H4 (cell line): ENCODE measurements at places on chromosomes 6 and 20. TPM values are rescaled to one million over a fixed set of nuclear protein-coding genes. Genes with fewer than 3 reads are reported as not detected.

- no peak for DNase-seq
These were observed 114.3 kb upstream of the DST start for GRCh38 chr6:56756791-56757587.

ADGRF5 gene
- total RNA-seq, result not detected in 2 replicates

KCNB1 gene
- 0.02 TPM in 1 of 2 replicates, not detected in the other for total RNA-seq

GRCh38 chr6:20338156-20338555, 63.5 kb upstream of the E2F3 start:
- DNase-seq, result peak; percentile 39

FAM83B gene
- not detected in 2 replicates for total RNA-seq

DNA sequence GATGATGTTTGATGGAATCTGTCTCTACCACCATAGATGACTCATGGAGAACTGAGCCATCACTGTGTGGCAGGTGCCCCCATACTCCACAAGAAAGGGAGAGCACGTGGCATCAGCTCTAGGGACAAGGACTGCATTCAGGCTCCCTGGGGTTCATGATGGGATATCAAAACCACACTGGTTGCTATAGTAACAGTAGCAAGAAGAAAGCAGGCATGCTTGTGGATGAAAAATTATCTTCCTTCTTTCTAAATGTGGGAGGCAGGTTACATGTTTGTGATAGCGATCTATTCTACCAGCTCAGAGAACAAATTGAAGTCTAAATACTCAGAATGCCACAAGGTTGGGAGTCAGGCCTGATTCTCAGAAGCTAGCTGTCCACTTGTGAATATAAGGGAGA, 224.2 kb downstream of the ARHGAP18 start:
- DNase-seq, result no peak

GRCh38 chr6:144710207-144710606, 425.1 kb downstream of the UTRN start:
- DNase-seq, result peak; percentile 23

GRCh38 chr20:22582964-22583772, 1.2 kb downstream of the FOXA2 start:
- no peak for DNase-seq

DNA sequence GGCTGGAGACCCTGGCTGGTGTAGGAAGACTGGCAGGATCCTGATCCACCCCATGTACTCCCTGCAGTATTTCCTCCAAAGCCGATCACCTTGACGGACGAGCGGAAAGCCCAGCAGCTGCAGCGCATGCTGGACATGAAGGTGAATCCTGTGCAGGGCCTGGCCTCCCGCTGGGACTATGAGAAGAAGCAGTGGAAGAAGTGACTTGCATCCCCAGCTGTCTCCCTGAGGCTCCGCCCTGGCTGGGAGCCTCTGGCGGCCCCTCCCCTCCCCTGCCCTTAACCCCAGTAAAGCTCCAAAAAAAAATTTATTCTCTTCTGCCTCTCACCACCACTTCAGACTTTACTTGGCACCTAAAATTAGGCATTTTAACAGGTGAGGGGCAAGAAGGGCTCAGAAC, 7.0 kb downstream of the COX4I2 start:
- DNase-seq, result no peak

ZC3H12D gene
- 0.10 and 0.17 TPM in 2 replicates for total RNA-seq

DNA sequence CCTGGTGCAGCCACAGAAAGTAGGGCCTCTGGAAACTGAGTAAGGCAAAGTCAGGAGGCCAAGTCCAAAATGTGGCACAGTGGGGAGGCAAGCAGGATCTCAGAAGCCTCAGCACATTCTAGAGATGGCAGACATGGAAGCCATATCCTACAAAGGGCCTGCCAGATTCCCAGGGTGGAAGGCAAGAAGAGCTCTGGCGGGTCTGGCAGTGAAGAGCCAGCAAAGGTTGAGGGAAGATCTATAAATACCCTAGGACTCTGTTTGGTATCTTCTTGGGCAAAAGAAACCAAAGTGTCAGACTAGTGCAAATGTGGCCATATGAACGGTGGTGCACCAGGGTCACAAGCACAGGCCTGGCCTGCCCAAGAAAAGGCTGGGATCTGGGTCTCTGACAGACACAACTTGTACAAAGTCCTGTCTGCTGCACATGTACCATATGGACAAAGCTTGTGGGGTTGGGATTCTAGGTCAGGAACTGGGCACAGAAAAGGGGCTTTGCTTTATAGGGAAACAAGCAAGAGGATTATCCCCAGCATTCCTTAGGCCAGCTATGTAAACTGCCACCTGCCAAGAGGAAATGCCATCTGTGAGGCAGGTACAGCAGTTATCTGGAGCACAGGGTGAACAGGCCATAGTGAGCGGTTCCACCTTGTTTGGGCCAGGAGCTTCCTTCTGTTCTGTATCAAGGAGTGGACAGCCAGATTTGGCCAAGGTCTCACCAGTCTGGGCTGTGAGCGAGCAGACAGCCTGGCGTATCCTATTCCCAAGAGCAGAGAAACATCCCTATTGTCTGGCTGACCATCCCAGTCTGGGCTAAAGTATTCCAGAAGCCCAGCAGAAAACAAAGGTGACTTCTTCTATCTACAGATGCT, 36.3 kb upstream of the SLC4A11 start:
- DNase-seq, result no peak

DNA sequence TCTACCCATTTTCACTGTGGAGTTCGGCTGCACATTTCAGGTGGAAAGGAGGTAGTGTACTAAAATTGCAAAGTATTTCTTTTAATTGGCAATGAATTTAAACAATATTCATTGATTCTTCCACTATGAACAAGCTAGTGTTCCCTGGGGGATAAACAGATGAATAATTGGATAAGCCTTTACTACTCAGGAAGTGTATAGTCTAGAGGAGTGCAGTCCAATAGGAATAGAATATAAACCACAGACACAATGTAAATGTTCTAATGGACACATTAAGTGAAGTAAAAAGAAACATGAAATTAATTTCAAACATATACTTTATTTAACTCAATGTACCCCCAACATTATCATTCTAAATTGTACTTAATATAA, 28.7 kb downstream of the SGK1 start:
- DNase-seq, result no peak

DNA sequence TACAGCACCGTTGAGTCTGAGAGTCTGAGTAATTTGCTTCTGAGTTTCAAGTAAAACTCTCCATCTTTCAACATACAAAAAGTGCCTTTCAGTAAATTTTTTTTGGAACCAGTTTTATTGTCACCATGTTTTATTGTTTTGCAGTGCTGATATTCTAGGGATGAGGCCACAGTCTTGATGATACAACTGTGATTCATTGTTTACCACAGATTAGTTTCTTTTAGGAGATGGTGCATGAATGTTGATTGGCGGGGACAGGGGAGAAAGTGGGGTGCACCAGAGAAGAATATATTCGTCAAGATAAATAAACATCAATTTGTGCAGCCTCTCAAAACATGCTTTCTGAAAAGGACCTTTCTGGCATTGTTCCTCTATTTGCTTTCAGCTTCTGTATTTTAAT, 109.0 kb downstream of the MCHR2 start:
- DNase-seq, result no peak

GRCh38 chr6:102398788-102399390, 1005.4 kb downstream of the GRIK2 start:
- DNase-seq, result no peak

HDGFL1 gene
- not detected in 2 replicates for total RNA-seq

DNA sequence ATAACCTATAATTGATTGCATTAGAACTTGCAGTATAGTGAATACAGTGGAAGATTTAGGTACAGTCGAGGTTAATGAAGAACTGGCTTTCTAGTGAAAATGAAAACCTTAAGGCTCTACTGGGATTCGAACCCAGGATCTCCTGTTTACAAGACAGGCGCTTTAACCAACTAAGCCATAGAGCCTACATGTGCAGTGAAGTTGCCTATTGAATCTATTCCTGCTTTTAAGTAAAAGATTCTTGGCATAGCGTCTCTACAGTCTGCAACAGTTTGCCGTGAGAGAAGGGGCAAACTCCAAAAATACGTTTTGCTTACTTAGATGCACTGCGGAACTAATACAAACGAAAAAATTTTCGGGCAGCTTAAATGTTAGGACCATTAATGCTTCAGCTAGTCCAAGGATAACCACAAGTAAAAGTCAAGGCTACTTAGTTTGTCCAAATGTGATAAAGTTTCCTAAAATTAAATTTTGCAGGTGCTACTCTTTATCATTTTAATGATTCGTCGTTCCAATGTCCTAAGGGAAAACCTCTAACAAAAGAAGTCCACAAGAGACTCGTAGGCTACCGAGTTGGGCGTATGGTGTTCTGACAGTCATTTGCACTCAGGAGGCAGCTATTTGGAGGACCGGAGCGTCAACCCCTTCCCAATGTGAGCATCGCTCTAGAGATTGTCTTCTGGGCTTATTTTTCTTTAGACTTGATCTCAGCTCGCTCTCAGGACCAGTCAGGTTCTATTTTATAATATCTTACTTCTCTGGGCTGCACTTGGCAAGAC, 31.3 kb upstream of the ZSCAN23 start:
- DNase-seq, result peak; percentile 78

- DNase-seq, result peak; percentile 65
These were observed 636 bp upstream of the EEF1A1 start for GRCh38 chr6:73521351-73521985.

SRSF12 gene
- not detected in 2 replicates for total RNA-seq

- DNase-seq, result no peak
These were observed 264.5 kb downstream of the EYA4 start for GRCh38 chr6:133505681-133506080.

GRCh38 chr6:152984513-152984872, 1.7 kb upstream of the FBXO5 start:
- DNase-seq, result no peak

DNA sequence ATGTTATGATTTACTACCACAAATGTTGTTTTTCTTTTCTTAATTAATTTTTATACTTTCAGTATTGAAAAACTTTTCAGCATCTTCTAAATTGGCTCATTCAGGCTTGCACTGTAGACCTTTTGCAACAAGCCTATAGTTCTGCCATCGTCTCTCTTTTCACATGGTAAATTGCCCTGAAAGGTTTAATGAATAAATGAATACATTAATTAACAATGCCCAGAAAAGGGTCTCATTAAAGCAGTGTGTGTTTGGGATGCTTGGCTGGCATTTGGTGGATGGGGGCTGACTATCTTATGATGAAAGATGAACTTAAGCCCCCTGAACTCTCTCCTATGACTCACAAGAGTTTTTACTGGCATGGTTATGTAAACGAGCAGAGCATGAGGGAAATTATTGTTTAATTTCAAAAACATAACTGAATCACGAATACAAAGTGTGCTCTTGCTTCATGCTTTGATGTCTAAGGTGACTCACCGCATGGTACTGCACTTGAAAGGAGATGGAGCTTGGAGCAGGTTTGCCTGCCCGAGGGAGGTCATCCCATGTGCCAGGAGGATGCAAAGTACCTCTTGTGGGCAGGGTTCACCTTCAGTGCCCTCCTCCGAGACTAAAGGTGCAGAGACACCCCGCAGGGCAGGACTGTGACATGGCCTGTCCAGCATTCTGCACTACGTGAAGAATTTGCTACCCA, 13.8 kb upstream of the PCK1 start:
- no peak for DNase-seq

STK38 gene
- 14.7 and 21.9 TPM in 2 replicates for total RNA-seq

- DNase-seq, result no peak
These were observed 49.8 kb downstream of the SPATA2 start for GRCh38 chr20:49865559-49865958.

DNA sequence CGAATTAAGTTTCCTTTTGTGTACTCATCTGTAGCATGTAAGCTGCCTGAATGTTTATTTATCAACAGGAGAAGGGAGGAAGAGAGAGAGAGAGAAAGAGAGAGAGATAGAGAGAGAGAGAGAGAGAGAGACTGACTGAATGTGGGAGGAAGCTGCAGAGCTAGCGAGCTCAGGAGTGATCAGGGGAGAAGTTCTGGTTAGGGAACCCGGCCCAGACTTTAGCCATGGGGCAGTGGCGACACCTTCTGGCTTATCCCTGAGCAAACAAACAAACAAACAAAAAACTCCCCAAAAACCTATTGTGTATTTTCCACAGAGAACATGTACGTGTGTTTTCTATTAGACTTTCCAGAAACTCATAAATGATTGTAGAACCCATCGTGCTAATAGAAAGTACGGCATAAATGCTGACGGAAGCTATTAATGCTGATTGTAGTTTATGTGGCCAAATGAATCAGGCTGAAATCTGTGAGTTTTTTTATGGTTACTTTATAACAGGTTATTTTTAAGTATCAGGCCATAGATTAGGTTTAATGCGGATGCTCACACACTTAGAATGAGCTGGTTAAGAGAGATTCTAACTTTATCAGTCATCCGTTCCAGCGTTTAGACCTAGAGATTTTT, 92.8 kb downstream of the CLIC5 start:
- DNase-seq, result peak; percentile 89

GRCh38 chr20:15916623-15917022, 656.6 kb downstream of the KIF16B start:
- DNase-seq, result peak; percentile 47

MLN gene
- not detected in 2 replicates for total RNA-seq

DNA sequence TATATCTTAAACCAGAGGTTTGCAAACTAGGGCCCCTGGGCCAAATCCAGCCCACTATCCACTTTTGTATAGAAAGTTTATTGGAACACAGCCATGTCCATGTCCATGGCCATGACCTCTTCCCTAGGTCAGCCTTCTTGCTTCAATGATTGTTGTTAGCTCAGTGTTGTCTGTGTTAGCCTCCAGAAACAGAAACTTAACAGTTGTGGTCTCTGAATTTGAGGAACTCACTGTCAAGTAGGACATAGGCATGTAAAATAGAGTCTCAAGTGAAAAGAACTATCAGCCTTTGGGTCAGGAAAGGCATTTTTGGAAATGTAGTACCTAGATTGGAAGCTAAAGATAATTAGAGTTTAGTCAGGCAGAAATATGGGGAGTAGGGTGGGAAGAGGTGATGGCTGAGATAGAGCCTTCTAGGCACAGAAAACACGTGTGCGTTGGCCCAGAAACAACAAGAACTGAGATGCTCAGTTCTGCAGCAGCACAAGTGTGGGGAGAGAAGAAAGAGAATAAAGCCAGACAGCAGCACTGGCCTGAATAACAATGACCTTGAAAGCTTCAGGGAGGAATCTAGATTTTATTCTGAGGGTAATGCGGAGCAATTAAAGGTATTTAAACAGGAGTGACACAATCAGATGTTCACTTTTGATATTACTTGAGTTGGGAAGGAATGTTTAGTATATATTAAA, 87.0 kb upstream of the OLIG3 start:
- no peak for DNase-seq

DNA sequence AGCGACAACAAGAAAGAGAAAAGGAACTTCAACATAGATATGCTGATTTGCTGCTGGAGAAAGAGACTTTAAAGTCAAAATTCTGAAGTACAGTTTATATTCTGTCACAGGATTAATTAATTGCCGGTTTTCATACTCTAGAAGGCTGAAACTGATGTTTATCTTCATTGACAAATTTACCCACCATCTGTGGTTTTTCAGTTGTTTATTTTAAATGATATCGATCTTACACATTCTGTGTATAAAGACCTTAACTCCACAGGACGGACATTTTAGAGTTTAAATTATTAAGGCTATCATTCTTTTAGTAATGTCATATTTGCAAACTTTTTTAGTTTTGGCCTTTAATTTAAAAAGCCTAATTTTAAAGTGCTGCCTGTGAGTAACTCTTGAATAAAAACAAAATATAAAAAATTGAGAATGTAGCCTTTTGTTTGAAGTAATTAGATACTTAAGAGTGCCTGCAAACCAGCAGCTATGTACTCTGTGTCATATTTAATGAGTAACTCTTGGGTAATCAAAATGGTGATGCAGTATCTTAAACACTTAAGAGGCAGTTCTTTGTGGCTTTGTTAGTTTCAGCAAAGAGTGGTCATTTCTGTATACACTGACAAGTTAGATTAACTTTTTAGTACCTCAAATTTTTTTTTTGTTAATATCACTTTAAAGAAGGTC, 59.3 kb downstream of the CDC5L start:
- DNase-seq, result peak; percentile 85

GRCh38 chr6:150881911-150882481, 16.5 kb downstream of the MTHFD1L start:
- DNase-seq, result peak; percentile 69

GRCh38 chr6:42561986-42562385, 1.8 kb upstream of the UBR2 start:
- no peak for DNase-seq
